Natural killer cell treated with Interleukin-12 subunit alpha and Interleukin-12 subunit beta and Interleukin-15 and Interleukin-18, amount 100 ng/mL, for 72 hours (primary cell): ENCODE measurements at places on chromosomes 1 and 21. TPM values are rescaled to one million over a fixed set of nuclear protein-coding genes. Genes with fewer than 3 reads are reported as not detected.

GRCh38 chr1:111570781-111571181 lies 48.8 kb upstream of the RAP1A start:
- DNase-seq: no peak
- H3K27me3 ChIP-seq: no peaks in the 10 kb centered on the region
- H3K36me3 ChIP-seq: no peaks in the 10 kb centered on the region
- no peak overlapping the region for H3K4me3 ChIP-seq

DNA sequence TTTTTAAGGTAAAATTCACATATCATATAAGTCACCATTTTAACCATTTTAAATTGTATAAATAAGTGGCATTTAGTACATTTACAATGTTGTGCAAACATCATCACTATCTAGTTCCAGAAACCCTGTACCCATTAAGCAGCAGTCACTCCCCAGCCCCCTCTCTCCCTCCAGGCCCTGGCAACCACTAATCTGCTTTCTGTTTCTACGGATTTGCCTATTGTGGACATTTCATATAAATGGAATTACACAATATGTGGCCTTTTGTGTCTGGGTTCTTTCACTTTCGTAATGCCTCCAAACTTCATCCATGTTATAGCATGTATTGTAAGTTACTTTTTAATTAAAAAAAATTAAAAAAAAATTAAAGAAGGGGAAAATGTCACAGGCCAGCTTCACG lies 58.0 kb upstream of the RAB3GAP2 start:
- H3K4me1 ChIP-seq: no peaks in the 10 kb centered on the region
- H3K27ac ChIP-seq: no peak overlapping the region
- H3K27me3 ChIP-seq: peaks cover 7% of the 10 kb centered on the region
- H3K36me3 ChIP-seq: no peaks in the 10 kb centered on the region
- no peak for DNase-seq

- no peaks in the 10 kb centered on the region for H3K36me3 ChIP-seq
- H3K27ac ChIP-seq: no peak overlapping the region
- no peak overlapping the region for H3K4me3 ChIP-seq
These were observed 643.0 kb downstream of the KIF26B start for GRCh38 chr1:245797592-245798348.

Gene CYP4A22
- not detected for total RNA-seq

GRCh38 chr1:8002329-8002910 lies 23.7 kb downstream of the ERRFI1 start:
- no peaks in the 10 kb centered on the region for H3K27me3 ChIP-seq
- H3K27ac ChIP-seq: no peak overlapping the region
- H3K4me1 ChIP-seq: no peaks in the 10 kb centered on the region
- H3K4me3 ChIP-seq: no peak overlapping the region
- no peak for DNase-seq
- no peaks in the 10 kb centered on the region for H3K36me3 ChIP-seq

Gene RHOC
- 77.2 TPM for total RNA-seq
